Right lobe of liver (tissue), 6 donors: ENCODE measurements at places on chromosomes 16 and 17.
A peak's percentile ranks its signal among the peaks of the same experiment; 100 is the strongest.

DNA sequence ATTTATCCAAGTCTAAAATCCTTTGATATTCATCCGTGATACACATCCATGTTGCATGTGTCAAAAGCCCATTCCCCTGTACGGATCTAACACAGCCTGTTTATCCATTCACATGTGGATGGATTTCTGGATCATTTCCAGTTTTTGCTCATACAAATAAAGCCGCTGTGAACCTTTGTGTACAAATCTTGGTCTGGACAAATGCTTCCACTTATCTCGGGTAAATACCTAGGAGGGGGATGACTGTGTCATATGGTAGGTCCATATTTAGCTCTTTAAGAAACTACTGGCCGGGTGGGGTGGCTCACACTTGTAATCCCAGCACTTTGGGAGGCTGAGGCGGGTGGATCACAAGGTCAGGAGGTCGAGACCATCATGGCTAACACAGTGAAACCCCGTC lies 6.3 kb upstream of the TBCD start:
- H3K27ac ChIP-seq, result no peak overlapping the region
- H3K36me3 ChIP-seq, result peaks cover 3% of the 10 kb centered on the region
- no peak for DNase-seq
- H3K4me1 ChIP-seq, result no peaks in the 10 kb centered on the region
- H3K27me3 ChIP-seq, result no peaks in the 10 kb centered on the region
- H3K4me3 ChIP-seq, result no peak overlapping the region

DNA sequence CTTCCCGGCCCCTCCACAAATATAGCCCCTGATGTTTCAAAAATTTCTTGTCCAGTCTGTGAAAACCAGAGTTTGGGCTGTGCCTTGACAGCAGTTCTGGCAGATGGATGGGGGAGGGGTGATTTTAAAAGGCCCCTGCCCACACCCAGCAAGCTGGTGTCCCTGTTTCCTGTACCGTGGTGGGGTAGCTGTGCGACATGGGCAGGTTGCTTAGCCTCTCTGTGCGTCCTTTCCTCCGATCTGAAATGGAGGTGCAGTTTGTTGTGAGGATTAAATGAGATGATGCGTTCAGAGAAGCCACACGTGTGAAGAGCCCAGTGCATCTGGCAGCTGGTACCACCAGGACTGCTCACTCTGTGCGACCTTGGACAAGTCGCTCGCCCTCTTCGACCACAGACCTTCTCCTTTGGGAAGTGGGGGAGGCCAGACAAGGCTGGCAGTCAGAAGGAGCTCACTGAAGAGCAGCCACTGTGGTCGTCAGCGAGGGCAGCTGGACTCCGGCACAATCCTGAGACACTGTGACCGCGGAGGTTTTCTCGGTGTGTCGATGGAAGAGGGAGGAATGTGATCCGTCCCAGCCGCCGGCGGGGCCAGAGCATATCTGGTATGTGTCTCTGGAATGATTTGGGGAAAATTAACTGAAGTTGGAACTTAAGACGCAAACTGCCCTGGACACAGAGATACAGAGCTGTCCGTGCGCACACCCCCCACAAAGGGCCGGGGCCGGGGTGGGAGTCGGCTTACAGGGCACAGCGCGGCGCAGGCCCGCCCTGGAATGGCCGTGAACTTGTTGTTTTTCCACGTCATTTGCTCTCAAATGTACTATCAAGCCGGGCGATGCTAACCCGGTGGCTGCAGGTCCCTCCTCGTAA lies 721 bp upstream of the WFIKKN2 start:
- no peak overlapping the region for H3K4me3 ChIP-seq
- no peaks in the 10 kb centered on the region for H3K27me3 ChIP-seq
- DNase-seq, result no peak
- H3K27ac ChIP-seq, result no peak overlapping the region

- H3K4me1 ChIP-seq, result peaks cover 12% of the 10 kb centered on the region
- DNase-seq, result peak; percentile 83
- no peaks in the 10 kb centered on the region for H3K27me3 ChIP-seq
- peak overlapping the region; percentile 99 for H3K27ac ChIP-seq
- peak overlapping the region; percentile 86 for H3K4me3 ChIP-seq
- H3K36me3 ChIP-seq, result no peaks in the 10 kb centered on the region
Observed at GRCh38 chr16:81006211-81006812, 373 bp downstream of the CMC2 start.

DNA sequence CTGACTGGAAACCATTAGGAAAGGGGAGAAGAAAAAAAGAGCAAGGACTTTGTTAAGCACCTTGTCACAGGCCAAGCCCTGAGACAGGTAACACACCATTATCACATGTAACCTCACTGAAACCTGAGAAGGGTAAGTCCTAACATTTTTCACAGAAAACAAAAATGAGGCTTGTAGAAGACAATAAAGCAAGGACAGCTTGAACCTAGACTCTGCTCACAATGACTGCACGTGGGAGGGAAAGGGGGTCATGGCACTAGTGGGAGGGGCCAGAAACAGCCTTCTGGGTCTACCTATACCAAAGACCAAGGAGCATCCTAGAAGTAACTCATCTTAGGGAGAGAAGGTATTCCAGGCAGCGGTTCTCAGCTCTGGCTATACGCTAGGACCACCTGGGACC lies 7.5 kb downstream of the TK2 start:
- DNase-seq, result no peak
- no peaks in the 10 kb centered on the region for H3K4me1 ChIP-seq
- no peaks in the 10 kb centered on the region for H3K27me3 ChIP-seq
- H3K4me3 ChIP-seq, result no peak overlapping the region
- H3K27ac ChIP-seq, result no peak overlapping the region

- peak; percentile 72 for DNase-seq
- H3K36me3 ChIP-seq, result no peaks in the 10 kb centered on the region
- H3K4me3 ChIP-seq, result no peak overlapping the region
- H3K27ac ChIP-seq, result no peak overlapping the region
- H3K4me1 ChIP-seq, result no peaks in the 10 kb centered on the region
Observed at GRCh38 chr17:27384261-27384701, 72.0 kb upstream of the KSR1 start.

DNA sequence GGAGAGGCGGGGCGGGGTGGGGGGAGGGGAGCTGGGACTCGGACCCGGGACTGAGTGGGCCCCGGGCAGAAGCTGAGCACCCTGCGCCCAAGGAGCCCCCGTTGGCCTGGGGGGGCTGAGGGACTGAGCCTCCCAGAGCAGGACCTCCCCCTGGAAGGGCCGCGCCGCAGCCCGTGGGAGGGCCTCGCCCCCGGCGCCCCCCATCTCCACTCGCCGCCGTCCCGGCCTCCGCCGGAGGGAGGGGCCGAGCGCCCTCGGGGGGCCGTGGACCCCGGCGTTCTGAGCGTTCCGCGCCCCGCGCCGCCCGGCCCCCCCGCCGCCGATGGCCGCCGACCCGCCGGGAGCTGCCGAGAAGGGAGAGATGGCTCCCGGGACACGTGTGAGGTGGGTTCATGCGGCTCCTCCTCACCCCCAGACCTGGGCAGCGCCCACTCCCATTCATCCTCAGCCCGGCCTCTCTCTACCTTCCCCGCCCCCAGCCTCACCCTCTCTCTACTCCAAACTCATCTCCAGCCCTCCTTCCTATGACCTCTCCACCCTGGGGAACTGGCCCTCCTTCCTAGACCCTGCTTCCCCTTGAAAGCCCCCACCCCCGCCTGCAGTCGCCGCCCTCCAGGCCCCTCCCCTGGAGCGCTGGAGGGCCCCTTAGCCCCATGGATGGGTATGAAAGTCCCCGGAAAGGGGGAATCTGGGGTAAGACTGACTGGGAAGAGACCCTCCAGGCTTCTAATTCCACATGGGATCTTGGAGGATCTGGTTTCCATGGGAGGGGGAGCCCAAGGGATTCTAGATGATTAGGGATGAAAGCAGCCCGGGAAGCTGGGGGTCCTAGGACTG lies 922 bp downstream of the FBXL19 start:
- H3K36me3 ChIP-seq, result no peaks in the 10 kb centered on the region
- H3K27ac ChIP-seq, result no peak overlapping the region
- H3K4me3 ChIP-seq, result peak overlapping the region; percentile 67
- DNase-seq, result peak; percentile 52
- H3K27me3 ChIP-seq, result no peaks in the 10 kb centered on the region
- H3K4me1 ChIP-seq, result no peaks in the 10 kb centered on the region

- H3K4me3 ChIP-seq, result peak overlapping the region; percentile 86
- peaks cover 55% of the 10 kb centered on the region for H3K36me3 ChIP-seq
- H3K27me3 ChIP-seq, result no peaks in the 10 kb centered on the region
- no peak for DNase-seq
- H3K27ac ChIP-seq, result peak overlapping the region; percentile 98
- H3K4me1 ChIP-seq, result peaks cover 2% of the 10 kb centered on the region
Observed at GRCh38 chr16:56935201-56935600, 3.3 kb downstream of the HERPUD1 start.

- no peaks in the 10 kb centered on the region for H3K4me1 ChIP-seq
- no peaks in the 10 kb centered on the region for H3K27me3 ChIP-seq
- peak overlapping the region; percentile 75 for H3K4me3 ChIP-seq
- H3K36me3 ChIP-seq, result no peaks in the 10 kb centered on the region
- DNase-seq, result peak; percentile 88
Observed at GRCh38 chr16:75433732-75434413, 570 bp upstream of the CFDP1 start.

GRCh38 chr16:49419862-49420261 lies 46.3 kb downstream of the C16orf78 start:
- no peak for DNase-seq
- H3K27ac ChIP-seq, result no peak overlapping the region
- no peak overlapping the region for H3K4me3 ChIP-seq
- no peaks in the 10 kb centered on the region for H3K36me3 ChIP-seq
- H3K27me3 ChIP-seq, result no peaks in the 10 kb centered on the region
- no peaks in the 10 kb centered on the region for H3K4me1 ChIP-seq

- no peak for DNase-seq
- no peaks in the 10 kb centered on the region for H3K4me1 ChIP-seq
- no peak overlapping the region for H3K4me3 ChIP-seq
- no peak overlapping the region for H3K27ac ChIP-seq
- H3K36me3 ChIP-seq, result no peaks in the 10 kb centered on the region
Observed at GRCh38 chr17:77475016-77475976, 334.5 kb downstream of the SEC14L1 start.

DNA sequence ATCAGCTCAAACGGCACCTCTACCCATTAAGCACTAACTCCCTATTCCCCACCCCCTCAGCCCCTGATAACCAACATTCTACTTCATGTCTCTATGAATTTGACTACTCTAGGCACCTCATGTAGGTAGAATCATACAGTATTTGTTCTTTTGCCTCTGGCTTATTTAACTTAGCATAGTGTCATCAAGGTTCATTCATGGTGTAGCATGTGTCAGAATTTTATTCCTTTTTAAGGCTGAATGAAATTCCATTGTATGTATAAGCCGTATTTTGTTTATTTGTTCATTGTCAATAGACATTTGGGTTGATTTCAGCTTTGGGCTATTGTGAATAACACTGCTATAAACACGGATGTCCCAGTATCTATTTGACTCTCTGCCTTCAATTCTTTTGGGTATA lies 794.9 kb upstream of the SOX9 start:
- H3K36me3 ChIP-seq, result no peaks in the 10 kb centered on the region
- H3K27ac ChIP-seq, result no peak overlapping the region
- DNase-seq, result no peak
- no peaks in the 10 kb centered on the region for H3K27me3 ChIP-seq
- no peaks in the 10 kb centered on the region for H3K4me1 ChIP-seq

DNA sequence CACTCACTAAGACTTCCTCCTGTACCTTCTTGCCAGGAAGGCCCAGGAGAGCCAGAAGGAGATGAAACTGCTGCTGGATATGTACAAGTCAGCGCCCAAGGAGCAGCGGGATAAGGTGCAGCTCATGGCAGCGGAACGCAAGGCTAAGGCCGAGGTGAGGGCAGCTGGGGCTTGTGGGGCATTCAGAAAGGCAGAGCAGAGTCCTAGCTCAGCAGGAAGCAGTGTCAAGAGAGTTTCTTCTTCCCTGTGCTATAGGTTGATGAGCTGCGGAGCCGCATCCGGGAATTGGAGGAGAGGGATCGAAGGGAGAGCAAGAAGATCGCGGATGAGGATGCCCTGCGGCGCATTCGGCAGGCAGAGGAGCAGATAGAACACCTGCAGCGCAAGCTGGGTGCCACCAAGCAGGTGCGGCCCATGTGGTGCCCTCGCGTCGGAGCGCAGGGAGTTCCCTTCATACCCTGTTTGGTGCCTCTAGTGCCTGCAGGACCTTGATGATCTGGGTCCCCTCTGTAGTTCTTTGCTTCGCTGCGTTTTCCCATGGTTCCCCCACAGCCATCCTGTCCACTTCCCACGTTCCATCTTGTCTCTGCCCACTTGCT lies 6.6 kb downstream of the RNF40 start:
- no peaks in the 10 kb centered on the region for H3K27me3 ChIP-seq
- peaks cover 4% of the 10 kb centered on the region for H3K36me3 ChIP-seq
- no peak overlapping the region for H3K27ac ChIP-seq
- H3K4me3 ChIP-seq, result no peak overlapping the region
- no peak for DNase-seq
- H3K4me1 ChIP-seq, result no peaks in the 10 kb centered on the region
